Breast epithelium (tissue), 4 donors: ENCODE measurements at places on chromosomes 3 and 15.

- H3K27ac ChIP-seq = peak overlapping the region; percentile 85
- no peaks in the 10 kb centered on the region for H3K36me3 ChIP-seq
- H3K4me3 ChIP-seq = peak overlapping the region; percentile 65
- H3K27me3 ChIP-seq = no peaks in the 10 kb centered on the region
- peaks cover 8% of the 10 kb centered on the region for H3K4me1 ChIP-seq
Measured at GRCh38 chr3:49173116-49173791, 1.9 kb downstream of the KLHDC8B start.

DNA sequence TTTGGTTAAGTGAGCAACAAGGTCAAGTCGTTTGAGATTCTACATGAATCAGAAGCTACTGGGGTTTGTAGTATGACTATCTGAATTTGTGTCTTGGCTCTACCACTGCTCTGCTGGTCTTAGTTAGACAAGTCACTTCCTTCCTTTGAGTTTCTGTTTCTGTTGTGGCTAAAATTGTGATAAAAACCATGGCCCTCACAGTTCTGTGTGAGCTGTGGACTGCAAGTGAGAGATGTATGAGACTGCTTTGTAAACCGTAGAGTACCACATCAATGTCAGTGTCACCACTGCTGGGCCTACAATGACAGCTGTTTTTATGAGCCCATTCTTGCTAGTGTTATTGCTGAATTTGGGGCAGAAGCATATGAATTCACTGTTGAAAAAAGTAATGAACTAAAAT is 32.7 kb downstream of the RARB start:
- no peak overlapping the region for H3K27ac ChIP-seq
- H3K4me3 ChIP-seq = no peak overlapping the region
- peaks cover 5% of the 10 kb centered on the region for H3K4me1 ChIP-seq
- H3K27me3 ChIP-seq = no peaks in the 10 kb centered on the region

GRCh38 chr3:134381076-134381475 is 6.8 kb upstream of the AMOTL2 start:
- peak overlapping the region; percentile 93 for H3K27ac ChIP-seq
- no peak overlapping the region for H3K4me3 ChIP-seq
- no peaks in the 10 kb centered on the region for H3K36me3 ChIP-seq
- no peak for DNase-seq
- no peaks in the 10 kb centered on the region for H3K27me3 ChIP-seq

GRCh38 chr3:42349765-42350594 is 60.4 kb downstream of the LYZL4 start:
- no peaks in the 10 kb centered on the region for H3K4me1 ChIP-seq
- H3K36me3 ChIP-seq = no peaks in the 10 kb centered on the region
- no peak overlapping the region for H3K4me3 ChIP-seq

DNA sequence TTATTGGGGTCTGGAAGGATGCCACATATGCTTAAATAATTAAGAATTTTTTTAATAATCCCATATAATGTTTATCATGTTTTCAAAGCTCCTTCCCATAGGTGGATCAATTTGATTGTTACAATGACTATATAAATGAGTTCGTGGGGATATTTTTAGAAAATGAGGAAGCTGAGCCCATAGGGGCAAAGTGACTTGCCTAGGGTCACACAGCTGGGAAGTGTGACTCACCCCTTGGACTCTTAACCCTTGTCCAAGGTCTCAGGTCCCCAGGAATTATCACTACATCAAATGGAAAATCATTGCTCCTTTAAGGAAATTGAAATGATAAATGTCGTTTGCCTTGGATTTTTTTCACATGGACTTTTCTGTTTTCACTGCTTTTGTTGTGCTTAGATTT is 161.2 kb upstream of the RGMA start:
- H3K36me3 ChIP-seq = no peaks in the 10 kb centered on the region
- no peak for DNase-seq
- H3K4me1 ChIP-seq = no peaks in the 10 kb centered on the region
- no peak overlapping the region for H3K4me3 ChIP-seq
- no peak overlapping the region for H3K27ac ChIP-seq

- H3K4me3 ChIP-seq = no peak overlapping the region
- no peaks in the 10 kb centered on the region for H3K27me3 ChIP-seq
- H3K36me3 ChIP-seq = no peaks in the 10 kb centered on the region
Measured at GRCh38 chr15:73686781-73687256, 2.6 kb downstream of the CD276 start.

- DNase-seq = no peak
- no peak overlapping the region for H3K4me3 ChIP-seq
- no peak overlapping the region for H3K27ac ChIP-seq
- H3K27me3 ChIP-seq = no peaks in the 10 kb centered on the region
Measured at GRCh38 chr3:186760141-186760833, 23.1 kb upstream of the EIF4A2 start.

GRCh38 chr15:57017024-57017423 is 98.6 kb downstream of the TCF12 start:
- no peak overlapping the region for H3K4me3 ChIP-seq
- no peak overlapping the region for H3K27ac ChIP-seq
- DNase-seq = no peak
- H3K27me3 ChIP-seq = no peaks in the 10 kb centered on the region
- H3K36me3 ChIP-seq = no peaks in the 10 kb centered on the region

GRCh38 chr3:176935194-176935888 is 261.9 kb downstream of the TBL1XR1 start:
- H3K27ac ChIP-seq = no peak overlapping the region
- H3K4me1 ChIP-seq = no peaks in the 10 kb centered on the region
- no peaks in the 10 kb centered on the region for H3K27me3 ChIP-seq
- DNase-seq = no peak

GRCh38 chr3:100702082-100702979 is 7.0 kb upstream of the TFG start:
- no peaks in the 10 kb centered on the region for H3K4me1 ChIP-seq
- H3K36me3 ChIP-seq = no peaks in the 10 kb centered on the region

DNA sequence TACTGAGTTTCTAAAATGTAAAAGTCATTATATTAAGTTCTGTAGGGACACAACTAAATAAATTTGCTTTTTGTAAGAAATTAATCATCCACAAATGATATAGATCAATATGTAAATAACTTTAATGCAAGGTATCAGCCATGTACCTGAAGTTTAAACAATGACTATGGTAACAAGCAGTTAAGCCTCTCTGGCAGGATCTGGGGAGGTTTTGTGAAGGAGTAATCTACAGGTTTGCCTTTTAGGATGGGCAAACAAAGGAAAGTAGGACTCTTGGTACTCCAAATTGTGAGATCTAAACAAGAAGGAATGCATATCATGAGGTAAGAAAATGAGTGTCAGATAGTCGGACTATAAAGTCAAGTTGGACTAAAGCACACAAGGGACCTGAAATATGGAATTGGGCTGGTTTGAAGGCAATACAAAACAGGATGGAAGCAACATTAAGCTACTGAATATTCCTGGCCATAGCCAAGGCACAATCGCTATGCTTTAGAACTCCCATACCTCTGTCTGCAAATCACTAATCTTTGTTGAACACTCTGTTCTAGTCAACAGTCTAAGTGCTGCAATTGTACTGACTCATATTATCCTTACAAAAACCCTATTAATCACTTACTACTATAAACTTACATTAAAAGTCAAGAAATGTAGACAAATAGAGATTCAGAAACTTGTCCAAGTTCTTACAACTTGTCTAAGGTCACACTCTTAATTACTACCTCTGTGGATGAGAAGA is 412.8 kb downstream of the DIPK2A start:
- no peak overlapping the region for H3K27ac ChIP-seq
- no peaks in the 10 kb centered on the region for H3K36me3 ChIP-seq
- no peaks in the 10 kb centered on the region for H3K4me1 ChIP-seq
- DNase-seq = no peak
- H3K4me3 ChIP-seq = no peak overlapping the region

- no peaks in the 10 kb centered on the region for H3K27me3 ChIP-seq
- no peak overlapping the region for H3K4me3 ChIP-seq
- no peak for DNase-seq
- H3K27ac ChIP-seq = no peak overlapping the region
Measured at GRCh38 chr15:45690581-45691260, 55.9 kb downstream of the SQOR start.

DNA sequence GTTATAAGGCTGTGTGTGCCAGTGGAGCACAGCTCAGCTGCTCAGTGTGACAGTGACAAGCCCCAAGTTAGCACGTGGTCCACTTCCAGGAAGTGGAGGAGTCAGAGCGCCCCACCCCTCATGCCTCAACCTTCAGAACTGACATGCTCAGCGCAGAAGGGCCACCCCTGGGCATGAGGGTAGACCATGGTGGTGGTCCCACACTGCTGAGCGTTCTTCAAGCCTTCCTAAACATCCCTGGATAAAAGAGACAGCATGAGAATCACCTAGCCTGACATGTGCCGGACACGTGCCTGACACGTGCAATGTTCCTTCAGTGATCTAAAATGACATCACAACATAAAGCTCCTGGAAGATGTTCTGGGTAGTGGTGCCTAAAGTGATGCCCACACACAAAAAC is 16.8 kb downstream of the ATP10A start:
- no peak for DNase-seq
- no peak overlapping the region for H3K27ac ChIP-seq
- no peaks in the 10 kb centered on the region for H3K36me3 ChIP-seq
- peaks cover 6% of the 10 kb centered on the region for H3K4me1 ChIP-seq
- no peaks in the 10 kb centered on the region for H3K27me3 ChIP-seq

GRCh38 chr15:77074350-77074749 is 3.4 kb upstream of the TSPAN3 start:
- no peak for DNase-seq
- H3K4me1 ChIP-seq = no peaks in the 10 kb centered on the region
- H3K4me3 ChIP-seq = no peak overlapping the region
- no peak overlapping the region for H3K27ac ChIP-seq

- DNase-seq = no peak
- H3K4me3 ChIP-seq = no peak overlapping the region
- H3K27ac ChIP-seq = no peak overlapping the region
- H3K4me1 ChIP-seq = no peaks in the 10 kb centered on the region
- no peaks in the 10 kb centered on the region for H3K27me3 ChIP-seq
Measured at GRCh38 chr15:35618260-35619188, 72.6 kb upstream of the DPH6 start.

GRCh38 chr15:81054236-81054635 is 53.5 kb downstream of the TLNRD1 start:
- no peaks in the 10 kb centered on the region for H3K27me3 ChIP-seq
- no peaks in the 10 kb centered on the region for H3K36me3 ChIP-seq
- no peak overlapping the region for H3K27ac ChIP-seq
- no peak overlapping the region for H3K4me3 ChIP-seq
- no peaks in the 10 kb centered on the region for H3K4me1 ChIP-seq
- no peak for DNase-seq

DNA sequence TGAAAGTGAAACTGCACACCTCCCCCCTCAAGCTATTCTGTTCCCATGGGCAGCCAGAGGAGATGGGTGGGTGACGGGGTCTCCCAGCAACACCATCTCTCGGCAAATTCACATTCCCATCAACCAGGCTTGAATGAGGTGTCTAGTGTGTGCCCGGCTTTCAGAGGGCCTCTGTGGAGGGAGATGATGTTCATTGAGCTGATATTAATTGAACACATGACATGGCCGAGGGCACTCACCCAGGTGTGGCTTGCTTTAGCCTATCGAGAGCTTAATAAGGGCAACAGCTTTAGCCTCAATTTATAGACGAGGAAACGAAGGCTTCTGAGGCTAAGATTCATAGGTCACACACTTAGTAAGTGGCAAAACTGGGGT is 288.0 kb downstream of the UACA start:
- no peak for DNase-seq
- H3K27ac ChIP-seq = peak overlapping the region; percentile 91
- peak overlapping the region; percentile 29 for H3K4me3 ChIP-seq
- H3K27me3 ChIP-seq = no peaks in the 10 kb centered on the region
- peaks cover 14% of the 10 kb centered on the region for H3K4me1 ChIP-seq

GRCh38 chr3:171458071-171458863 is 1.9 kb downstream of the TNIK start:
- H3K4me1 ChIP-seq = no peaks in the 10 kb centered on the region
- H3K27me3 ChIP-seq = no peaks in the 10 kb centered on the region
- H3K36me3 ChIP-seq = no peaks in the 10 kb centered on the region
- peak overlapping the region; percentile 92 for H3K4me3 ChIP-seq
- no peak for DNase-seq

DNA sequence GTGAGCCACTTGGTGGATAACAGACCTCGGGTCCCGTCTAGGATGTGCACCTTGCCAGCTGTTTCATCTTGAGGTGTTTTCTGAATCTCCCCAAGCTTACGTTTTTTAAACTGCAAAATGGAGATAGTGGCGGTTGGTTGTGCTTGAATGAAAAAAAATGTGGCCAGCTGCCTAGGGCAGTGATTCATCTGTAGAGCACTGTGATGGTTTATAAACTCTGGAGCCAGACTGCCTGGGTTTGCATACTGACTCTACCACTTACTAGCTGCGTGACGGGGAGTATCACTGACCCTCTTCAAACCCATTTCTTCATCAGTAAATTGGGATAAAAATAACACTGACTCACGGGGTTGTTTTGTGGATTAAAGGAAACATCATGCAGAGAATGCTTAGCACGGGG is 159.1 kb downstream of the CHL1 start:
- no peak overlapping the region for H3K27ac ChIP-seq
- H3K27me3 ChIP-seq = no peaks in the 10 kb centered on the region
- H3K4me1 ChIP-seq = no peaks in the 10 kb centered on the region
- H3K4me3 ChIP-seq = no peak overlapping the region
- no peak for DNase-seq
- no peaks in the 10 kb centered on the region for H3K36me3 ChIP-seq

GRCh38 chr3:107574650-107575049 is 51.9 kb downstream of the BBX start:
- H3K27me3 ChIP-seq = no peaks in the 10 kb centered on the region
- no peak overlapping the region for H3K4me3 ChIP-seq
- no peak for DNase-seq
- H3K36me3 ChIP-seq = no peaks in the 10 kb centered on the region

DNA sequence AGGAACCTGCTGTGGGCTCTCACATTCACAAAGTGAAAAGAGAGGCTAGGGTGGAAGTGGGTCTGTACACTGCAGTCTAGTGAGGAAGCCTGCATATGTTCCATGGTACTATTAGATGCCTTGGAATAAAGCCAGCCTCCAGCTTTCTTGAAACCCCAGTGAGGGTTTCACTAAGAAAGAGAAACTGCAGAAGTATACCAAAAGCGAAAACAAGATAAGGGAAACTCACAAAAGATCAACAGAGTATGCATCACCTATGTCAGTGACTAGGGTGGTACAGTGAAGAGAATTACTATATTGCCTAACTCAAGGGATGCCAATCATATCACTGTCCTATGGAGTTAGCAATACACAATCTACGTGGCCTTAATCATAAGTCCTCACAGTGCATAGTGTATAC is 212.5 kb upstream of the GADL1 start:
- DNase-seq = no peak
- no peak overlapping the region for H3K4me3 ChIP-seq
- H3K27me3 ChIP-seq = no peaks in the 10 kb centered on the region
- no peak overlapping the region for H3K27ac ChIP-seq
- no peaks in the 10 kb centered on the region for H3K4me1 ChIP-seq
- H3K36me3 ChIP-seq = no peaks in the 10 kb centered on the region

- no peak for DNase-seq
- H3K36me3 ChIP-seq = no peaks in the 10 kb centered on the region
- H3K27ac ChIP-seq = no peak overlapping the region
- H3K4me1 ChIP-seq = no peaks in the 10 kb centered on the region
- no peaks in the 10 kb centered on the region for H3K27me3 ChIP-seq
Measured at GRCh38 chr3:191958980-191959671, 498.2 kb downstream of the PYDC2 start.

GRCh38 chr3:129281726-129282125 is 3.1 kb downstream of the HMCES start:
- H3K4me3 ChIP-seq = no peak overlapping the region
- H3K4me1 ChIP-seq = peaks cover 8% of the 10 kb centered on the region
- no peaks in the 10 kb centered on the region for H3K27me3 ChIP-seq
- no peak overlapping the region for H3K27ac ChIP-seq
- no peak for DNase-seq
- H3K36me3 ChIP-seq = no peaks in the 10 kb centered on the region
